Stimulated activated CD4-positive, alpha-beta T cell treated with anti-CD3 and anti-CD28 coated beads, Interleukin-1b, Interleukin-23, amount 100 ng/mL, for 1 hour (primary cell): ENCODE measurements at places on chromosomes 2 and 18.

- no peak for DNase-seq
Measured at GRCh38 chr2:177037569-177037968, 175.0 kb upstream of the HNRNPA3 start.

DNA sequence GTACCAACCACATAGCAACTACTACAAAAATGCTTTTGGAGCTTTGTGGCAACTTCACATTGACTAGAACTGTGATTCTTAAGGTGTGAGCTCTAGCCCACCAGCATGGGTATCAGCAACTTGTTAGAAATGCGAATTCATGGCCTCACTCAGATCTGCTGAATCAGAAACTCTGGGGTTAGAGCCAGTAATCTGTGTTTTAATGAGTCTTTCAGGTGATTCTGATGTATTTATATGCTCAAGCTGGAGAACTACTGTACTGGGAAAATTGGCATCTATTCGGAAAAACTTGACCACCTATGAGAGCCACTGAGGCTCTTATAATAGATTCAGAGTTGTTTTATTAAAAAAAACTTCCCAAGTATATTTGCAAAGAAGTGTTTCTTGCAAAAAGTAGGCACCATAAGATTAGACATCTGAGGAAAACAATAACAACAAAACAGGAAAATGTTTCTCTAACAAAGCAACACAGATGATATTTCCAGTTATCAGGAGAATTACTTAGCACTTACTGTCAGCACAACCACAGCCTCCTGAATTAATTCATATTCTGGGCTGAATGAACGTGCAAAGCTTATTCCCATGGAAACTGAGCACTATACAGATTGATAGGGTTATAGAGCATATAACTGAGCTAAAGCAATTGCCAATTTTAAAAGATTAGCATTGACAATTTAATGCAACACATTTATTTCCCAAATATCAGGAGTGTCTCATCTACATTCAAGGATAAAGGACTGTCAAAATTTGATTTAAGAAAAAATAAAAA, 71.6 kb downstream of the NCKAP5 start:
- DNase-seq, result no peak

DNA sequence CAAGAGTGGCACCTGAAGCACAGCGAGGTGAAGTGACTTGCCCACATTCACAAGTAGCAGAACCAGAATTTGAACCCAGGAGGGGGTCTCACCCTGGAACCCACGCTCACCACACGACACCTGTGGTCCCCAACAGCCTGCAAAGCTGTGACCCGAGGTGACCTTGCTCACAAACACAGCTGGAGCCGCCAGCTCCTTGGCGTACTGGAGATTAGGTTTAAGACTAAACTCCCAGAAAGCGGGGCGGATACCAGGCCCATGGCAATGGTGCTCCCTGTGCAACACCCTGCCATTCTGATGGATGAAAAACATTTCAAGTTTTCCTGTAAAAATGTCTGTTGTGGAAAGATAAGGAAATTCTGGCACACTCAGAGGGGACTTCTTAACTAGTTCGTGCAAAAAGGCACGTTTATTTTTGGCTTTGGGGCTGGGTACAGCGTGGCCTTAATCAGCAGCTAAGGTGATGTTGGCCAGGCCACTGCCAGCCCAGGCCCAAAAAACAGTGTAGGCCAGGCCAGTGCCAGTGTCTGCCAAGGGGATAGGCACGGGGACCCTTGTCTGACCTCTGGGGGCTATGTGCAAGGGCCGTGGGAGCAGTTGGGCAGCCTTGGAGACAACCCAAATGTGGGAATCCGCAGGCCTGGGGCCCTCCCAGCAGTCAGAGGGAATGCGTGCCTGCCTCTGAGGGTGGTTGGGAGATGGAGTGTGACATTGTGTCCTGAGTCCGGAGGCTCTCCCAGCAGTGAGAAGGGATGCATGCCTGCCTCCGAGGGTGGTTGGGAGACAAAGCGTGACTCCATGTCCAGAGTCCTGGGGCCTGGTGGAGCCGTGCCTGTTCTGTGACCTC, 185.0 kb upstream of the HS6ST1 start:
- DNase-seq, result no peak

GRCh38 chr2:232890896-232891601, 21.0 kb downstream of the SNORC start:
- no peak for DNase-seq

DNA sequence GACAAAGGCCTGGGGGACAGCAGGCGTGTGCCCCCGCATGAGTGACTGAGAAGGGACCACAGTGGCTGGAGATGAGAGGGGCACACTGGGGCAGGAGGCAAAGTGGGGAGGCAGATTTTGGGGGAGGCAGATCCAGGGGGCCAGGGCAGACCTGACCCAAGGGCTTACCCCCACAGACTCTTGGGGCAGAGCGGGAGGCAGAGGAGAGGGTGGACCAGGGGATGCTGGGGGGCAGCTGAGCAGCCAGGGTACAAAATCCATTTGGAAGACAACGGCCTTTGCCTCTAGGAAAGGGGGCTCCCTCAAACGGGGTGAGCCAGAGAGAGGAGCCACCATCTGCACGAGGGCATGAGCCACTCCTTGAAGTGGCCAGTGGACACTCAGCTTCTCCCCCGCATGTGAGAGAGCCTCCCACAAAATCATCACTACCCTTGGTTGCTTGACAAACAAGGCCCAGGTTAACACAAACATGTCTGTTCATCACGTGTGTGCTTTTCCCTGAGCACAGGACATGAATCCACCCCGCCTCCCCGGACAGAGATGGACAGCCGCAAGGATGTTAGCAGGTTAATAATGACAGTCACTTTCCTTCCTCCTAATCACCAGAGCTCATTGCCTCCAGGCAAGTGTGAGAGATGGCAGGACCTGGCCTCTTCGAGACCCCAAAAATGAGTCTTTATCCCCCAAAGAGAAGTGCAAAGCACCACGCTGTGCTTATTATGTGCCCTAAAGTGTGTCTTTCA, 72.0 kb upstream of the RAB6C start:
- DNase-seq, result no peak

- no peak for DNase-seq
Measured at GRCh38 chr2:225008935-225009334, 33.3 kb downstream of the DOCK10 start.

- no peak for DNase-seq
Measured at GRCh38 chr2:222054813-222055212, 244.0 kb downstream of the PAX3 start.

GRCh38 chr2:8606649-8607550, 75.0 kb upstream of the ID2 start:
- DNase-seq, result no peak

DNA sequence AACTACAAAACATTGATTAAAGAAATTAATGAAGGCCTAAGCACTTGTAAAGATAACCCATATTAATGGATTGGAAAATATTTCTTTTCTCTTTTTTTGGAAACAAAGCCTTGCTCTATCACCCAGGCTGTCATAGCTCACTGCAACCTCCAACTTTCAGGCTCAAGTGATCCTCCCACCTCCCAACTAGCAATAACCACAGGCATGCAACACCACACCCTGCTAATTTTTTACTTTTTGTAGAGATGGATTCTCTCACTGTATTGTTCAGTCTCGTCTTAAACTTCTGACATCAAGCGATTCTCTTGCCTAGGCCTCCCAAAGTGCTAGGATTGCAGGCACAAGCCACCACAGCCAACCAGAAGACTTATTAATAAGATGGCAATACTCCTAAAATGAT, 73.4 kb upstream of the NDUFV2 start:
- no peak for DNase-seq

DNA sequence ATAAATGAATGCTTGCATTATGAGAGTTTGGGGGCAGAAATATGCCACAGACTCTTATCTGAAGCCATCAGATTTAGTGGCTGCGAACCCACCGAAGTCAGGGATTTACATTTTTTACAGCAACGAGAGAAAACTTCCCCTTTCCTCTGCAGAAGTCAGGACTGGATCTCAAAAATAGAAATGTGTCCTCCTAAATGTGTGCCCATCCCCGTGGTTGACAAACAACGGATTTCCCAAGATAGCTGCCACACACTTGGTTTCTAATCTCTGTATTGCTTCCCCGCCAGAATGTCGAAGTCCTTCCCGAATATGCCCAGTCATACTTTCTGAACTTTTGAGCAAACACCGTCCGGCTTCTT, 879 bp upstream of the ADAM23 start:
- no peak for DNase-seq
